ENCODE measurements at places on chromosomes 16 and 17.

- DNase-seq, result no peak
Observed at GRCh38 chr17:81491181-81491581, 21.4 kb downstream of the ACTG1 start.

DNA sequence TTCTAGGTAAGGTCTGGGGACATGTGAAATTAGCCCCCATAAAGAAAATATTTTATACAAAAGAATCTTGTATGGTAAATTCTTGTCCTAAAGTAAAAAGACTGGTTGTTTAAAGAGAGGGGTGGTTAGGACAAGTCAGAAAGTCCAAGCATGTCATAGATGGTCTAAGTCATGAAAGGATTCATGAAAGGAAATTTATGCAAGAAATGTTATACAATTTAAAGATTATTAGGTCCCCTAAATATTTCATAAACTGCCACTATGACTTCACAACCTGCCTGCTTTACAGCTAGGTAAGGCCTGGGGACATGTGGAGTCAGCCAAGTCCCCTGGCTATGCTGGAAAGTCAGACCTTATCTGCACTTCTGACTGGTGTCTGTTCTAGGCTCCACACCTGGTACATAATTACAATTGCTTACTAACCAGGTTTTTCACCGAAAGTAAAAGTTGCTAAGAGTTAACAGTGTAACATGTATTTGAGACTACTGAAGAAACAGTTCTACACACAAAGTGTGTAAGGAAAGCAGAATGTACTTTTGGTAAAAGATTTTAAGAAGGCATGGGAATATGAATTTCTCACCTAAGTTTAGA is 17.0 kb downstream of the N4BP1 start:
- DNase-seq, result no peak

DNA sequence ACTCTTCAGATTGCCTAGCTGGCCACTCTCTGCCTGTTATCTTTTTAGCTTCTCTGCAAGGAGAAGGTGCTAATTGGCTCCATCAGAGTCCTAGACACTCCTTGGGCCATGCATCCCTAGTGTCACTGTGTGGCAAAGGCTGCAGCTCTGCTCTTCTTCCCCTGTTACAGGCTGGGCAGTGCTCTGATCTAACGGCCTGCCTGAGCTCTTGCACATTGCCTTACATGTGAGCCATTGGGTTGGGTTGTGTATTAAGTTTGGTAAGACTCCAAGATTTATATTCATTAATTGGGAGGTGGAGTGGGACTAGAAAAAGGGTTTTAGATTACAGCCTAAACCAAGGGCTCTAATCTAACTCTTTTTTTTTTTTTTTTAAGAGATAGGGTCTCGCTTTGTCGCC is 23.0 kb upstream of the SYT17 start:
- DNase-seq, result no peak

GRCh38 chr16:16075488-16076422 is 126.3 kb downstream of the ABCC1 start:
- no peak for DNase-seq

DNA sequence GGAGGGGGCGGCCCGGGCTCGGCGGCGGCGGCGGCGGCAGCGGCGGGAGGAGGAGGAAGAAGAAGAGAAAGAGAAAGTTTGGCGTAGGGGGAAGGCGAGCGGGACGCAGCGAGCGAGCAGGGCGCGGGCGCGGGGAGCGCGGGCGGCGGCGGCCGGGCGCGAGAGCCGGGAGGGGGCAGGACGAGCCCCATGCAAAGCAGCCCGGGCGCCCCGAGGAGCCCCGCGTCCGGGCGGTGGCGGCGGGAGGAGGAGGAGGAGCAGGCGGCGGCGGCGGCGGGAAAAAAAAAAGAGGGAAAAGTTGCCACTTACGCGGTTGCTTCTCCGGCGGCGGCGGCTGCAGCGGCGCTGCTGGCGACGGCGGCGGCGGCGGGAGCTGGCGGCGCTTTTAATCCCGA is 10.3 kb upstream of the ZFHX3 start:
- DNase-seq, result no peak

GRCh38 chr17:75691371-75691791 is 24.2 kb downstream of the SAP30BP start:
- DNase-seq, result no peak
